ENCODE measurements at places on chromosomes 12 and 14.

GRCh38 chr14:64184103-64184729 is 110.0 kb downstream of the ESR2 start:
- DNase-seq = no peak

GRCh38 chr14:50399251-50400032 is 2.8 kb upstream of the CDKL1 start:
- no peak for DNase-seq

DNA sequence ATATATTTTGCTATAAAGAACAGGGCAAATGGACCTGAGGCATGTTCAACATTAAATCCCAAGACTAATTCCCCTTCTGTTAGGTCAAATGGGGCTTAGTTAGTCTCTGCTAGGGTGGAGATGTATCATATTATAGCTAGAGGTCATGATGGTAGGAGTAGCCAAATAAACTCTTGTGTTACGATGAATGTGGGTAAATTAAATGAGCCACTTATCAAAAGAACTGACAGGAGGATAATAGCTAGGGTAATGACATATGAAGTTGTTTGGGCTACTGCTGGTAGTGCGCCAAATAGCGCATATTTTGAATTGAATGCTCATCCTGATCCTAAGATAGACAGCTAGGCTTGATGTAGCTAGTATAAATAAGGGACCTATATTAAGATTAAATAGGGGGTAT is 445.0 kb downstream of the GXYLT1 start:
- DNase-seq = no peak

DNA sequence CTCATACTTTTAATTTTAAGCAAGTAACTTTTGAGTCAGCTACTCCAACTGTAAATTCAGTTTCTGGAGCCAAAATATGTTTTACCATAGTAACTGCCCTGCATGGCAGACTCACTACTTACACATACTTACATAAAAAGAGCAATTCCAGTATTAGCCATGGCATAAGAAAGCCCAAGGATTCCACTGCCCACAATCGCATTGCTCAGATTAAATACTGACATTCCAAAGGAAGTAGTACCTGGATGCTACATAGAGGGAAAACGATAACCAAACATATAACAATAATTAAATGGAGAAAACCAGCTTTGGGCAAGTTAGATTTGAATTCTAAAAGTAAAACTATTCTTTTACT is 2.2 kb downstream of the SLC38A2 start:
- no peak for DNase-seq

DNA sequence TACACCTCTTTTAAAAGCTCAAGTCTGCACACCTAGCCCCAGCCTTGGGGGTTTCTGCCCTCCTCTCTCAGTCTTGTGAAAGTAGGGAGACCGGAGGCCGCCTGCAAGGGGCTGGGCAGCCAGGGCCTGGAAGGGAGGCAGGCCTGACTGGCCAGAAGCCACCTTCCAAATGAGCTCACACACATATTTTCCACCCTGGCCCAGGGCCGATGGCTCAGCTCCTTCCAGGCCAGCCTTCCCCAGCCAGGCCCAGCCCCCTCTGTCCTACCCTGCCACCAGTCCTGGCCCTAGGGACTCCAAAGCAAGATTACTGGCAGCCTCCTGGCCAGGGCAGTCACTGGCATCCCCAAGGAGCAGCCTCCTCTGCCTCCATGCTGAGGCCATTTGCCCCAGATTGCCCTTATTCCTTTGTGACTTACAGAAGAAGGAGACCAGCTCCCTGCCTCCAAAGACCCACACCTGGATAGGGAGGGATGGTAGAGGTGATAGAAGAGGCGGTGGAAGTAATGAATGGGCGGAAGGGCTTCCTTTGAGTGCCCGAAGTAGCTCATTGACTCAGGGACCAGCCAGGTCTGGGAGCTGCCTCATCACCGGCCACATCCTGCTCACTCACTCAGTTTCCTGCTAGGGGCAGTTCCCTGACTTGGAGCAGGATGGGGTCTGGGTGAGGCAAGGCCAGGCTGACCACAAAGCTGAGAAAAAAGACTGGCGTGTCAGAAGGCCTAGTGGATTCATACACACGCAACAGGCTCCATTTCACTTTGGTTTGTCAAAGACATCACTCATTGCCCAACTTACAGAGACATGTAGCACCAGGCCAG is 14.8 kb downstream of the MMP14 start:
- DNase-seq = no peak

DNA sequence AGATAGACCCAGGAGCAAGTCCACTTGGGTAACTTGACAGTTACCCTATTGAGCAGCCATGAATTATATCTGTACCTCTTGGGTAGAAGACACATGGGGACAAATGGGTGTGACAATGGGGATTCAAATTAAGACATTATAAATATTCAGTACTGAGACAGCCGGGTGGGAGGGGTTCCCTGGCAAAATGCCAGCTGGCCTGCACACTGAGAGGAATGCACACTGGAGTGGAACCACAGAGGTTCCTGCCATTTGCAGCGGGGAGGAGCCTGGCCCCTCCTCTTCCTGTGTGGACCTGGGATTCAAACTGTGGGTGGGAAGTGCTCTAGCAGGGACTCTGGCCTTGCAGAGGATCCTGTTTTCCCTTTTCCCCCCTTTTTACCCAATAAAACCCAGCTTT is 118.7 kb upstream of the CDKN3 start:
- no peak for DNase-seq

- no peak for DNase-seq
These were observed 191.8 kb downstream of the MSRB3 start for GRCh38 chr12:65470256-65470655.

DNA sequence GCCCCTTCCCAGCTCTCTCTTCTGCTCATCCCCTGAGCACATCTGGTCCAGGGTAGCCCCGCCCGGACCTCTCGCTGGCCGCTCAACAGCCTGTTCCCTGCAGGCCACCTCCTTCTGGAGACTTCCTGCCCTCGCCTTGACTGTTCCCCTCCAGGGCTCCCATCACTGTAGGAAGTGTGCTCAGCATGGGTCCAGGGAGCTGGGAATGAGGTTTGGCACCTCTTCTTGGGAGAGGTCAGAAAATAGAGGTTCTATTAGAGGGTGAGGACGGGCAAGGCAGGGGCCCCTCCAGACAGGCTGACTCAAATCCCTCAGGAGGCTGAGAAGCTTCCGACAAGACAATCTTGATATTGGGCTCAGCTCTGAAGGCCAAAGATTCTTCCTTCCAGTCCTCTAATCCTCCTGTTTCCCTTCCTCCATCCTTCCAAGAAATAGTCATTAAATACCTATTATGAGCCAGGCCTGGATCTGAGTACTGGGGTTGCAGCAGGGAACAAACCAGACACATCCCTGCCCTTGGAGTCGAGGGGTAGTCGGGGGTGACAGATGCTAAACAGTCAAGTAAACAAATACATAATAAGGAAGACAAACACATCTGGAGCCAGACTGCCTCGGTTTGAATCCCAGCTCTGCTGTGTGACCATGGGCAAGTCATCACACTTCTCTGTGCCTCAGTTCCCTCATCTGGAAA is 30.6 kb downstream of the CMKLR1 start:
- DNase-seq = no peak

DNA sequence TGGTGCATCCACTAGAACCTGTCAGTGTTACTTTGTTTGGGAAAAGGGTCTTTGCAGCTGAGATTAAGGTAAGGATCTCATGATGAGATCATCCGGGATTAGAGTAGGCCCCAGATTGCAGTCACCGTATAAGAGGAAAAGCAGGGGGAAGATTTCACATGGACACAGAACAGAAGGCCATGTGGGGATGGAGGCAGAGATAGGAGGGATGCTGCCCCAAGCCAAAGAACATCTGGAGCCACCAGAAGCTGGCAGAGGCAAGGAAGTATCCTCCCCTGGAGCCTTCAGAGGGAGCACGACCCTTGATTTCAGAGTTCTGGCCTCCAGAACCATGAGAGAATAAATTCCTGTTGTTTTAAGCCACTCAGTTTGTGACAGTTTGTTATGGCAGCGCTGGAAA is 39.6 kb downstream of the CMKLR1 start:
- DNase-seq = no peak

- DNase-seq = no peak
These were observed 302.4 kb downstream of the CACNA1C start for GRCh38 chr12:2355198-2355597.

- DNase-seq = no peak
These were observed 25.8 kb downstream of the ACADS start for GRCh38 chr12:120751389-120751788.

- DNase-seq = no peak
These were observed 1.7 kb upstream of the PAPLN start for GRCh38 chr14:73235531-73236155.

- no peak for DNase-seq
These were observed 73.6 kb upstream of the SOX5 start for GRCh38 chr12:24023081-24023480.
